ENCODE measurements at places on chromosomes 1 and 21.

DNA sequence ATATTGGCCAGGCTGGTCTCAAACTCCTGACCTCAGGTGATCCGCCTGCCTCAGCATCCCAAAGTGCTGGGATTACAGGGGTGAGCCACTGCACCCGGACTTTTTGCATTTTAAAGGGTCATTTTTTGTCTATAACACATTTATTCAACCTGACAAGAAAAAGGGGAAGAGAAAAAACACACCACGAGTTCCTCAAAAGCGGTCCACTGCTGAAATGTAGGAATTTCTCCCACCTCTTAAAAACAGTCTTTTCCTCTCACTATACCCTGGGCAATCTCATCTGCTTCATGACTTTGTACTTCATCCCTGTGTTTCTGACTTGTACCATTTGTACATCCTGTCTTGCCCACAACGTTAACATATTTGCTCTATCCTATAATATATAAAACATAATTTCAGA is 413.3 kb upstream of the PTBP2 start:
- no peak for DNase-seq

GRCh38 chr1:58861506-58861905 is 77.7 kb upstream of the JUN start:
- peak; percentile 19 for DNase-seq

GRCh38 chr1:235407419-235407818 is 40.2 kb downstream of the TBCE start:
- no peak for DNase-seq

DNA sequence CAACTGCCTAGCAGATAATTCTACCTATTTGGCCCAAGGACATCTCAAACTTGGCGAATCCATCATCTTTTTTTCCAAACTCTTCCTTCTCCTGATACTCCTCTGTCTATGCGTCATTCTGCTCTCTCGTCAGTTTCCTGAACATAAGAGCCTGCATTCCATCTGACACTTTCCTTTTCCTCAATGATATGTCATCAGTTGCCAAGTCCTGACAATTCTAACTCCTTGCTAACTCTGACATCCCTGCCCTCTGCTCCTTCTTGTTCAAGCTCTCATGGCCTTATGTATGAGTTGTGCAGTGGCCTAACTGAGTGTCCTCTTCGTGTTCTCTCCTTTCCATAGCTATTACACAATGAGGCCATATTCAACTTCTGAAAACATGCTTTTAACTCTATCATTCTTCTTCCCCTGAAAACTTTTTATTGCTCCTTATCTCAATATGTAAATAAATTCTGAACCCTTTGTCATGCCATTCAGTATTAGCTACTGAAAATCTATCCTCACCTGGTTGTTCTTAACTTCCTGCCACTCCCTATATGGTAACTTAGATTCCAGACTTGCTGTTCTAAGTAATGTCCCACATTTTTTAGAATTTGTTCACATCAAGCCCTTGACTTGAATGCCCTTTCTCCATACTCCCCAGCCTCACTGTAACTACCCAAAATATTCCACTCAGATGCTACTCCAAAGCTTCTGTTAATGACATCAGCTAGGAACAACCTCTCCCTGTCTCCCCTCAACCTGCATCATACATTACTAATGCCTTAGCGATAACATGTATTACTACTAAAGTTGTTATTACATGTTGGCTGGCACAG is 11.5 kb downstream of the PALMD start:
- no peak for DNase-seq

GRCh38 chr1:2133879-2134215 is 60.7 kb downstream of the FAAP20 start:
- no peak for DNase-seq

- DNase-seq: no peak
Measured at GRCh38 chr1:110237386-110238152, 27.5 kb downstream of the KCNC4 start.

GRCh38 chr1:99603699-99604560 is 42.0 kb upstream of the PALMD start:
- DNase-seq: no peak

GRCh38 chr1:39970274-39970673 is 15.3 kb downstream of the MFSD2A start:
- DNase-seq: no peak

DNA sequence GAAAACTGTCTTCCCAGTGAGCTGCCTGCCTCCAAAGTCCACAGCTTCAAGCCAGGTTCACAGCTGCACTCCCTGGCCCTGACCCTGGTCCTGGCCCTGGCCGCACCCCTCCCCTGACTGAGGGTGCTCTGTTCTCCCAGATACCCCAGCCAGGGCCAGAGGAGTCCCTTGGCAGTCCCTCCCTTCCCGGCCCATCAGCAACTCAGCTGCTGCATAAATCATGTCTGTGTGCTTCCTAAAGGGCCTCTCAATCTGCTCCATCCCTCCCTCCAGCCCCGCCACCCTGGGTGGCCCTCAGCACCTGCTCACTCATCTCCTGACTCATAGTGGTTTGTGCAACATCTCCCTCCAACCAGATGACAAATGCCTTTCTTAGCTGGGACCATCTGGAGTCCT is 24.8 kb upstream of the C1orf174 start:
- DNase-seq: no peak

GRCh38 chr21:42796327-42797062 is 82.8 kb downstream of the WDR4 start:
- DNase-seq: no peak

DNA sequence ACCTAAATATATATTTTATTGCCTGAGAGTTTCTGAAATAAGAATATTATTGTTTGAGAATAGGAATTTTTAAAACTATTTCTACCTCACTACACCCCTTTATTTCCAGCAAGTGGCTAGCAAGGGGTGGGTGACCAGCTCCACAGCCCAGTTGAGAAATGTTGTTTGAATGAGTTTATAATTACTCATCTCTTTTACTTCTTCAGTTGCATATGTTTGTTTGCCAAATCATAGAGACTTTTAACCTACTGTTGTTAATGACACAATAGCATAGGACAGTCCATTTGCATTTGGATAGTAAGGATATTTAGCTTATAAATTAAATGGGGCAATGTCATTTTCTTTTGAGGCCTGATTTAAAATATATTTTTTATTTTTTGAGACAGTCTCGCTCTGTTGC is 127.8 kb downstream of the NRDC start:
- DNase-seq: no peak

DNA sequence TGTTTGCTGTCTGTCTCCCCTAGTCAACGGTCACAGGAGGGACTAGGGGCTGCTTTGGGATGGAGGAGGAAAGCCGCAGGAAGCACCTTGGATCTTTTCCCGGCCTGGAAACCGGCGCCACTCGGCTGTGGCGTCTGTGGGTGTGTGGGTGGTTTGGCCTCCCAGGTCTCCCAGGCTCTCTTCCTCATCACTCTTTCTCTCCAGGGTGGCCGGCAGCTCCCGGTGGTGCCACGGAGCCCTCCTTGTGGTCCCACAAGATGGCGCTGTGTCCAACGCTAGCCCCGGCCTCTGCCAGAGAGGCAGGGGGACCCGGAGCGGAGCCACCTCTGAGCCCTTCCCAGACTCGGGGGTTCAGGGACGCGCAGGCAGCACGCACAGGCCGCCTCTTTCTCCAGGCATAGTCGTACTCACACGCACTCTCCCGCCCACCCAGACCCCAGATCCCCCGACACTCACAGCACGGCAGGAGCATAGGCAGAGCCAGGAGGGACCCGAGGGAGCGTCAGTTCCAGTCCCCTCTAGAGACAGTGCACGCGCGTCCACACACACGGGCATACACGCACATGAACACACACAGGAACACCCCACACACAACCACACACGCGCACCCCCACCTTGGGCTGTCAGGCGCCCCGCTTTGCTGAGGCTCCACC is 31.2 kb downstream of the CDCP2 start:
- DNase-seq: peak; percentile 64

DNA sequence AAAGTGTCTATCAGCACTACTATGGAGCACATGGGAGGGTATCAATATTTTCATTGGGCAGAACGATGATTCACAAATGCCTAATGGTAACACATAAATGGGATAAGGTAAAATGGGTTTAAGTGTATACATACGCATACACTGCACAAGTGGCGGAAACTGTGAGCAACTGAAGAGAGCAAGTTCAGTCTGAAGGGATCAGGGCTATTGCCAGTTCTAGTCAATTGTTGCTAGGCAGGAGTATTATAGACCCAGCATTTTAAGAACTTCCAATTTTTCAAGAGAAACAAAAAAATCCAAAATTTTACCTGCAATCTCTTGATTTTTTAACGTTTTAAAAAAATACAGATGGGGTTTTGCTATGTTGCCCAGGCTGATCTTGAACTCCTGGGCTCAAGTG is 23.1 kb downstream of the FOXJ3 start:
- no peak for DNase-seq

- no peak for DNase-seq
Measured at GRCh38 chr1:94248956-94249688, 11.7 kb upstream of the ARHGAP29 start.

DNA sequence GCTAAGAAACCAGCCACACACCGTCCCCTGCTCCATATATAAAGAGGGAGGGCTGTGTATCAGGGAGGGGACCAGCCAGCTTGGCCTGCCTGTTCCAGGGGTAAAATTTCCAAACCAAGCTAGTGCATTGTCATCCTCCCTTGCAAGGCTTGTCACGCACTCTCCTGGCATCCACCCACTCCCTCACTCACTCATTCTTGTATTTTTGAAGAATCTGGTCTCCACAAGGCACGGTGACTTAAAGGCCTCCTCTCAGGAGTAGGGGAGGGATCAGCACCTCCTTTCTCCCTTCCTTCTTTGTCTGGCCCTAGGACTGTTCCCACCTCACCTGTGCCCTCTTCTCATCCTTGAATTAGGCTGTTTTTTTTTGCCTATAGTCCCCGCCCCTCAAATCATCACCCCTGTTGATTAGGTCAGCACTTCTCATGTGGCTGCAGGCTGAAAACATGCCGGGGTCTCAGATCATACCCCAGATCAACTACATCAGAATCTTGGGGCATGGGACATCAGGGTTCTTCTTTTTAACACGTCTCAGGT is 5.0 kb downstream of the ABCA4 start:
- DNase-seq: no peak

DNA sequence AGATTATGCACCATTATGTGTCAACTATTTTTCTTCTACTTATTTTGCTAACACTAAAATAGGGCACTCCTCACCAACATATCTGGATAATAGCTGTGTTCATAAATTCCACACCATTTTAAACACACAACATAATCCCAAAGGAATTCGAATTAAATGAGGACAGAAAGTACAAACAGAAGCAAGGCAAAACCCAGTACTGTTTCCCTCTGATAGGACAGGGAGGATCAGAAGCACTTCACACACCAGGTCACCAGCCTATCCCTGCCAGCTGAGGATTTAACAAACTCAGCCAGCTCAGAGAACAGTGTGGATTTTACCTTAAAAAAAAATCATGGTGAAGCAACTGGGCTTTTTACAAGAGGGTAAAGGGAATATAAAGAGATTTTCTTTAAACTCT is 20.0 kb downstream of the CRYZ start:
- DNase-seq: no peak

DNA sequence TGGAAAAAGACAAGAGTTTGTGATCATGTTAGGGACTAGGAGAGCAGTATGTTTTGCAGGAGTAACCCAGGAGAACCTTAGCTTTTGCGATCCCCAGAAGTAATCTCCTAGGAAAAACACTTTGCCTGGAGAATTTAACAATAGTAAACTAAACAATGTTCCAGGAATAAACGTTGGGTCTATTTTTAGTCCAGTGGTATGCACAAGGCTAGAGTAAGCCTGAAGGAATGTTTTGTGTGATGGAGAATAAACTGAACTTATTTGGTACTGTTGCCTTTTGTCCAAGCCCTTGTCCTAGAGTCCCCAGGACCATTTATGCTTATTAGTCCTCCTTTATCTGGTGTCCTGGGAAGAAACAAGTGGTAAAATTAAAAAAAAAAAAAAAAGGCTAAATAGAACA is 28.7 kb upstream of the RGS5 start:
- no peak for DNase-seq

DNA sequence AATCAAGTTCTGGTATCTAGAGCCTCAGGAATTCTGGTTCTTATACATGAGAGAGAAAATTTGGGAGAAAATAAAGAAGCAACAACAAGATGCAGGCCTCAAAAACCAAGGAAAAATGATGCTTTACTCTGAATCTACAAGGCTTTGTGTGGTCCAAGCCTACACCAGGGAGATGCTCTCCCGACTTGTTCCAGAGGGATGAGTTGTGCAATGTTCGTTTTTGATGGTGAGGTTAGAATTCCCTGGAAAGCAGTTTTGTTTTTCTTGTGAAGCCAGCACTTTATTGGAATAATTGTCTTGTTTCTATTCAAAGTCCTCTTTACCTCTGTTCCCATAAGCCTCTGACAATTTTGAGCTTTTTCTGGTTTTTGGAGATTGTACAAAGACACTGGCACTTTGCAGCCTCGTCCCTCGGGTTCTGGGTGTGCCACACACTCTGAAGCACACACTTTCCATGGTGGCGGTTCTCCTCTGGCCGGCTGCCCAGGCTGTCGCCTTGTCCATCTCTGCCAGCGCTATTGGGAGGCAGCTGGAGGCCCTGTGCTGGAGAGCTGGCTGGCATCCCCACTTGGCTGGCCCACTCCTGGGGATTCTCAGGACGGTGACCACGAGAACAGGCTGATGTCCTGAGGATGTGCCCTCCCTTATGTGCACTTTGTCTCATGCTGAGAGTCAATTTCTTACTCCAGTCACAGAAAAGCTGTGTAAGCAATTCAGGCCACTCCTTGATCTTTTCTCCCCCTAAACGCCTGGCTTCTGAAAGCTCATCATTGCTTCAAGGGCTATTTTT is 70.2 kb downstream of the EDEM3 start:
- no peak for DNase-seq

GRCh38 chr1:47813970-47814369 is 183.2 kb downstream of the TRABD2B start:
- no peak for DNase-seq

- DNase-seq: no peak
Measured at GRCh38 chr1:247653040-247653439, 26.5 kb downstream of the OR13G1 start.

DNA sequence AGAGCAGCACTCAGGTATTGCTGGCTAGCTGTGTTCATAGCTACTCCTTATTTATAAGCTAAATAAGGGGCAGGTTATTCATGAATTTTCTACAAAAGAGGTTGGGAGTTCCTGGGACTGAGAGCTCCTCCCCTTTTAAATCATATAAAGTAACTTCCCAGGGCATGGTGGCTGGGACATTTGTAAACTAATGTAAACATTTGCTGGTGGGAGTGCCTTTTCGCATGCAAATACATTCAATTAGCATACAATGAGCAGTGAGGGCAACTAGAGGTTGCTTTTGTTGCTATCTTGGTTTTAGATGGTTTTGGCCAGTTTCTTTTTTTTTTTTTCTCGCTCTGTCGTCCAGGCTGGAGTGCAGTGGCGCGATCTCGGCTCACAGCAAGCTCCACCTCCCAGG is 43.4 kb downstream of the GNPAT start:
- no peak for DNase-seq

DNA sequence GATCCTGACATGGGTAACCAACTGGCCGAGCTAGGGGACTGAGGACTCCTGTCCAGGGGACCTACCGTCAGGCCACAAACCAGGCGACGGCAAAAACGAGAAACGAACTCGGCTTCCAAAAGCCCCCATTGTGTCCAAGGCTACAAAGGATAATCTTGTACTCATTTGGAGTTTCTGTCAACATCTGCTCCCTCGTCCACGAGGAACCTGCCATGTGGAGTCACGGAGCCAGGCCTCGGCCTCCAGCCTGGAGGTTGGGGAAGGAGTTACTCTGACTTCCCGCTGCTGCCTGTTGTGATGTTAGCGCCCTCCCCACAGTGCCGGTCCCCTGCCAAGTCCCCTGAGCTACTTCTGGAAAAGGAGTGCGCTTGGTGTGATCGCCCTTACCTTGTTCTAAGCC is 7.3 kb downstream of the KRTAP10-1 start:
- DNase-seq: no peak
